ENCODE measurements at places on chromosomes 5 and 9.

- DNase-seq: no peak
- H3K27ac ChIP-seq: no peak overlapping the region
- H3K36me3 ChIP-seq: peaks cover 3% of the 10 kb centered on the region
- no peaks in the 10 kb centered on the region for H3K27me3 ChIP-seq
These were observed 135.1 kb downstream of the CD180 start for GRCh38 chr5:67061511-67061910.

DNA sequence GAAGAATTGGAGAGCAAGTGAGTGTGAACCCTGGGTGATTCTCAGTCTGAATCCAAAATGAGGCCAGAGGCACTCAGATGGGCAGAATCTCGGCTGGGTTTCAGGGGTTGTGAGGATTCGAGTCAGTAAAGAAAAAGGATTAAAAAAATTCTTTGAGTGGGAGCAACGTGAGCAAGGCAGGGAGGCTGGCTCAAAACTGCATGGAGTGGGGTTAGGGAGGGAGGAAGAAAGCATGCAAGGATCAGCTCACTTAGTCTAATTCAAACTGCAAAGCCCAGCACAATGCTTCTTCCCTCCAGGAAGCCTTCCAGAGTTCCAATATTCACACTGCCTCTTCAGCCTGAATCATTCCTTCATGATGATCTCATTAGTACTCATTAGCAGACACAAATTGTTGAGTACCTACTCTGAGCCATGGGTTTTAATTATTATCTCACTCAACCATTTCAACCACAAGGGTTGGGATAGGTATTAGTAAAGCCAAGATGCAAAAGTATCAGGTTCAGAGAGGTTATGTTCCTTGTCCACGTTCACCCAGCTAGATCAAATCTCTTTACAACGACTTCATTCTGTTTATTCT lies 95.8 kb downstream of the BRINP1 start:
- H3K27ac ChIP-seq: no peak overlapping the region
- peaks cover 5% of the 10 kb centered on the region for H3K4me1 ChIP-seq
- H3K4me3 ChIP-seq: no peak overlapping the region
- DNase-seq: no peak

DNA sequence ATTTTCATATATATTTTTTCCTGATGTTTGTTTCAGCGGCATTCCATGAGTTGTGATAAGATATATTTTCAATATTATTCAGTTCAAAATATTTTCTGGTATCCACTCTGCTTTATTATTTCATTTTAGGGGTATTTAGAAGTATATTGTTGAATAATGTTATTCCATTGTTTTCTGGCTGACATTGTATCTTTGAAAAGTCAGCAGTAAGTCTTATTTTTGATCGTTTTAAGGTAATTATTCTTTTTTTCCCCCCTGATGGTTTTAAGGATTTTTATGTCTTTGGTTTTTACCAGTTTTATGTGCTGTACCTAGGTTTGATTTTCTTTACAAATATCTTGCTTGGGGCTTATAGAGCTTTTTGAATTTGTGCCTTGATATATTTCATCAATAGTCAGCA lies 6.6 kb upstream of the GLRA1 start:
- no peak for DNase-seq
- peaks cover 13% of the 10 kb centered on the region for H3K36me3 ChIP-seq
- H3K4me3 ChIP-seq: no peak overlapping the region
- H3K27ac ChIP-seq: no peak overlapping the region

DNA sequence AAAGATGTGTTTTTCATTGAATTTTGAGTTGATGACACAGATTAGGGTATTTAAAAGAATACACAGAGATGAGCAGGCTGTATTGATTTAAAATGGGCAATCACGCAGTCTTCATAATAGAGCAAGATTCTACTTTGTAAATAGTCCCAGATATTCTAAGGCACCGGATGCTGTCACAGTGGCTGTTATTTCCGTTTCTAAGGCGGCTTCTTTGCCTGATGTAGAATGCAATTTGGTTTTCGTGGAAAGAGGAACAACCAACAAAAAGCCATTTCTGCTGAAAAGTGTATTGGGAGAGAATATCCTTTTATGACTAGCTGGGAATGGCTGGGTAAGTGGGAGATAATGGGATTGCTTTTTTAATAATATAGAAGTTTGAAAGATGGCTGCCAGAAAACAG lies 17.5 kb downstream of the PRKACG start:
- H3K27ac ChIP-seq: no peak overlapping the region
- peaks cover 4% of the 10 kb centered on the region for H3K27me3 ChIP-seq
- H3K4me1 ChIP-seq: peaks cover 3% of the 10 kb centered on the region
- no peak overlapping the region for H3K4me3 ChIP-seq
- no peak for DNase-seq
- H3K36me3 ChIP-seq: peaks cover 3% of the 10 kb centered on the region

DNA sequence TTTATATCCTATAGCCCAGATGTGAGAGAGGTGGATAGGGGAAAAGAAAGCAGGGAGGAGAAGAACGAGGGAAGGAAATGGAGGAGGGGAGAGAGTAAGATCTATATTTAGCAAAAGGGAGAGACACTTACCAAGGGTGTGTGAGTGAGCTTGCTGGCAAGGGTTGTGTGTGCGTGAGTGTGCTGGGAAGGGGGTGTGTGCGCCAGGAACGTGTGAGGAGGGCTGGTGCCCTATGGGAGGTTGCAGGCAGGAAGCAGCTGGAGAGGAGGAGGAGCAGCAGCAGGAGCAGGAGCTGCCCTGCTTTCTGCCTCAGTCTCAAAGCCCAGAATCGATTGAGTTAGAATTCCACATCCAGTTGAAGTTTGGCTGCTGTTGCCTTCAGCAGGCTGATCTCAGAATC lies 148.3 kb upstream of the RUSC2 start:
- H3K4me1 ChIP-seq: peaks cover 6% of the 10 kb centered on the region
- DNase-seq: no peak
- peak overlapping the region; percentile 37 for H3K27ac ChIP-seq
- H3K27me3 ChIP-seq: no peaks in the 10 kb centered on the region

DNA sequence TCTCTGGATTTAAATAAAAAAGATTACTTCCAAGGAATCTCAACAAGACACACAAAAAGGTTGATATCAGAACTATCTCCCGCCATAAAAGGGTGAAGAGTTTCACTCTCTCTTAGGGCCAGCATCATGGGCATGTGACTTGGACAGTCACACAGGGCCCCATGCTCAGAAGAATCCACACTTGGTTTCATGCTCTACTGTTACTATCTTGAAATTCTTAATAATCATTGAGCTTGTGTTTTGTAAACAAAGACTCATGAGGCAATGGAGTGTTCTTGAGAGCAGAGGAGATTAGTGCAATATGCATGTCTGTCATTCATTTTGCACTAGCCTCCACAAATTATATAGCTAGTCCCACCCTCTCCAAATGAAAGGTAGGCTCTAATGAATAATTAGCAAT lies 58.4 kb downstream of the HMHB1 start:
- no peak for DNase-seq
- H3K27ac ChIP-seq: no peak overlapping the region
- H3K36me3 ChIP-seq: no peaks in the 10 kb centered on the region
- no peak overlapping the region for H3K4me3 ChIP-seq
- no peaks in the 10 kb centered on the region for H3K27me3 ChIP-seq
- peaks cover 15% of the 10 kb centered on the region for H3K4me1 ChIP-seq

- DNase-seq: no peak
- H3K27ac ChIP-seq: no peak overlapping the region
- no peak overlapping the region for H3K4me3 ChIP-seq
These were observed 4.5 kb upstream of the PCA3 start for GRCh38 chr9:76759732-76760131.

DNA sequence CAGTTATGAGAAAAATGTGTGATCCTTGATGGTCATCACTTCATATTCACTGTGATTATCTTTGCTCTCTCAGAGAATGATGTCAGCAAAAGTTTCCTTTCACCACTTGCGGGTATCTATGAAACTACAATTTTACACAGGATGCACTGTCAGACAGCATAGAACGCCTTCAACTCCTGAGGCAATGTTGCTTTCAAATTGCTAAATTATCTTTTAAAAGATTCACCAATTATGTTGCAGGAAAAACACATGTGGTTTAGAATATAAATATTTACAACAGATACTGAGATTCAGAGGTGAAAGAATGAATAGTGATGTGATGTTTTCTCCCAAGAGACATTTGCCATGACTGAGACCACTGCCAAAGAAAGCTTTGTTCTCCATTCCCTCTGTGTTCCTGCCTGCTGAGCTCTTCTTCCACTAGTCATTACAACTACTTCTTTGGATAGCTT lies 879.8 kb upstream of the DMAC1 start:
- no peak for DNase-seq
- no peaks in the 10 kb centered on the region for H3K36me3 ChIP-seq
- no peaks in the 10 kb centered on the region for H3K27me3 ChIP-seq
- peak overlapping the region; percentile 56 for H3K4me3 ChIP-seq

GRCh38 chr9:17888066-17888465 lies 309.2 kb downstream of the SH3GL2 start:
- no peaks in the 10 kb centered on the region for H3K36me3 ChIP-seq
- no peaks in the 10 kb centered on the region for H3K4me1 ChIP-seq
- H3K27me3 ChIP-seq: no peaks in the 10 kb centered on the region
- H3K4me3 ChIP-seq: no peak overlapping the region

DNA sequence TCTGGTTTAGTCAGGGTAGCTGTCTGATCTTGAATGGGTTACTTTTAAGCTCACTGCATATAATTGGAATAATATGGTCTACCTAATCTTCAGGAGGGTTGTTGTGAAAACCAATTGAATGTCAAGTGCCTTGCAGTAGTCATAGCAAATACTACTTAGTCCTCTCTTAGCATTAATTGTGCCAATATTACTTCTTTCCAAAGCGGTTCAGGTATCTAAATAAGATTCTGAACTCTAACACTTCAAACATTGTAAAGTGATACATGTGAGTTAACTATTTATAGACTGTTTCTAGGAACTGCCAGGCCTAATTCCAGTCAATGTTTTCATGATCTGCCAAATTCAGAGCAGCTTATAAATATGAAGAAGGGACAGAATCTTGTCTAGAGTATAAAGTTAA lies 140.2 kb downstream of the SH3GL2 start:
- H3K4me3 ChIP-seq: no peak overlapping the region
- peaks cover 2% of the 10 kb centered on the region for H3K36me3 ChIP-seq
- no peak overlapping the region for H3K27ac ChIP-seq
- H3K27me3 ChIP-seq: no peaks in the 10 kb centered on the region

- no peak overlapping the region for H3K27ac ChIP-seq
- H3K27me3 ChIP-seq: no peaks in the 10 kb centered on the region
- H3K4me3 ChIP-seq: no peak overlapping the region
These were observed 18.8 kb downstream of the TRIO start for GRCh38 chr5:14161825-14162556.

DNA sequence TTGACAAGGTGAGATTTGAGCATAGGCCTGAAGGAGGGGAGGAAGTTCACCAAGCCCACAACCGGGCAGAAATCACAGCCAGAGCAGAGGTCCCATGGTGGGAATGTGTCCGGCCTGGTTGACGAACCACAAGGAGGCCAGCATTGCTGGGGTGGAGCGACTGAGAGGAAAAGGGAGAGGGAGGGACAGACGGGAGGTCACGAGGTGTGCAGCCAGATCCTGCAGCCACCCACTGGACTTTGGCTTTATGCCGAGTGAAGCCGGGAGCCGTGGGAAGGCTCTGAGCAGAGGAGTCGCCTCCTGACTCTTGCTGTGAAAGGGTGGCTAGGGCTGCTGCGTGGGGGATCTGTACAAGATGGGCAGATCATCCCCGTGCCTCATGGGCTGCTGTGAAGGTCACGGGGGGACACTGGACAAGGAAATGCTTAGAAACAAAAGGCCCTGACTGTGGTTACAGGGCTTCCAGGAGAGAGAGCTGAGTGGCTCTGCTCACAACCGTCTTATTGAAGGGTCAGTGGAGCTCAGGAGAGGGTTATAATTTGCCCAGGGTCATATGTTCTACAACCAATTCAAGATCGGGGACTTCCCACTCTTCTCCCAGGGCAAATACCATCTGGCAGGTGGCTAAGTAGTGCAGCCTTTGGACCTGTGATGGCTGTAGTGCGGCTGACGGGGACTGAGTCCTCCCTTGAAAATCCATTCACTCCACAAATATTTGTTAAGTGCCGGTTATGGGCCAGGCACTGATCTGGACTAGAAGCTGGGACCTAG lies 15.6 kb upstream of the CD74 start:
- no peaks in the 10 kb centered on the region for H3K27me3 ChIP-seq
- DNase-seq: no peak
- H3K27ac ChIP-seq: no peak overlapping the region
- H3K4me3 ChIP-seq: no peak overlapping the region
- H3K36me3 ChIP-seq: no peaks in the 10 kb centered on the region

GRCh38 chr5:77086368-77086688 lies 757 bp downstream of the ZBED3 start:
- DNase-seq: no peak
- H3K4me1 ChIP-seq: peaks cover 38% of the 10 kb centered on the region
- peak overlapping the region; percentile 96 for H3K4me3 ChIP-seq
- peaks cover 37% of the 10 kb centered on the region for H3K36me3 ChIP-seq
- H3K27ac ChIP-seq: peak overlapping the region; percentile 100

Data from neural crest cell (in vitro differentiated cells).